GM23338 (cell line): ENCODE measurements at places on chromosomes 1 and 21.

GRCh38 chr1:22711071-22711470 is 432 bp downstream of the EPHB2 start:
- DNase-seq = peak; percentile 45

DNA sequence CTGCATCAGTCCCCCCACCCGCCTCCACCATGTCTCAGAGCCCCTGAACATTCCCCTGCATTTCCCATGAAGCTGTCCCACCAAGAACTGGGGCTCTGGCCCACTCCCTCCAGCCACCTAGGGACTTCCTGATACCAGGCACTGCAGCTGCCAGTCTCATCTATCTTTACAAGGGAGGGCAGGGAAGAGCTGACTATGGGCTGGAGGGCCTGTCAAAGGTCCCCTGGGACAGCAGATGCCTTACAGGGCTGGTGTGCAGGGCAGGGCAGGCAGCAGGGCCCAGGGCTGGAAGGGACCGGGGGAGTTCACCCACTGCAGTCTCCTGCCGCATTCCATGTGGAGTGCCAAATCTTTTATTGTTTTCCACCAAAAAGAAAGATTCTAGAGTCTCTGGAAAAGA is 17.6 kb downstream of the SHISA4 start:
- no peak for DNase-seq

- DNase-seq = no peak
Observed at GRCh38 chr1:44266400-44267344, 53.4 kb downstream of the DMAP1 start.

DNA sequence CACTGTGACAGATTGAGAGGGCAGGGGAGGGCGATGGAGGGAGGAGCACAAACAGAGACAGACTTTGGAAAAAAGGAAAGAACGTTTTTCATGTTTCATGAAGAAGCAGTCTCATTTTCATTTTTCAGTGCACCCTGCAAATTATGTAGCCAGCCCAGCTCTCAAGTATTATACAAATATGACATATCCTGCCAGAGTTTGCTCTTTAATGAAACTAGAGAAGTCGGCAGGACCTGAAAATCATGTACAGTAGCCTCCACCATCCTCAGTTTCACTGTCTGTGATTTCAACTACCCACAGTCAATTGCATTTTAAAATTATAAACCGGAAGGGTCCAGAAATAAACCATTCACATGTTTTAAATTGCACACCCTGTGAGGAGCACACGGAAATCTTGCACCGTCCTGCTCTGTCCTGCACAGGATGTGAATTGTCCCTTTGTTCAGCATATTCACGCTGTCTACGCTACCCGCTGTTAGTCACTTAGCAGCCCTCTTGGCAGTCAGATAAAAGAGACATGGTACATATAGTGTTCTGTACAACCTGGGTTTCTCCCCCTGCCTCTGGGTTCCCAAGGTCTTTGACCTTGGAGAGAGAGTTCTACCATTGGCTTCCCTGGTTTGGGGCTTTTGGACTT is 13.6 kb upstream of the ADARB1 start:
- no peak for DNase-seq

GRCh38 chr1:2003541-2004131 is at the start of gene CFAP74:
TSS of gene CFAP74 (minus strand) at chr1:2003786. CDS start at chr1:1990956, 12,830 bp downstream.
- DNase-seq = peak; percentile 93

DNA sequence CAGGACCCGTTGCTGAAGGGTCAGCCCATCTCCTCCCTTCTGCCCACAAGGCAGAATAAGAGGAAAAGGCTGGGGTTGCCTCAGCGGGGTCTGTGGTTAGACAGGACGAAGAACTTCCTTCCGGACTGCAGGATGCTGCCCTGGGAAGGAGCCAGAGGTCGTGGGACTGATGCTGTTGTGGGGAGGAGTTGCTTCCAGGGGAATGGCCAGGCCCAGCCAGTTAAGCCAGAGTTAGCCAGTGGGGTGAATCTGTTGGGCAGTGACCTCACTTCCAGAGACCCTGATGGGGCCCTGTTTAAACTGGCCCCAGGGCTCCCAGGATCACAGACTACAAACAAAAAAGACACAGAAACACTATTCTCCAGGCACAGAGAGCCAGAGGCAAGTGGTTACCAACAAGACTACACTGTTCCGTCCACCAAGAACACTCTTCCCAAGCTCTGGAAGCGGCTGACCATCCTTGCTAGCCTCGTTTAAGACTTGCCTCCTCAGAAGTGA is 13.0 kb downstream of the FAM229A start:
- no peak for DNase-seq

DNA sequence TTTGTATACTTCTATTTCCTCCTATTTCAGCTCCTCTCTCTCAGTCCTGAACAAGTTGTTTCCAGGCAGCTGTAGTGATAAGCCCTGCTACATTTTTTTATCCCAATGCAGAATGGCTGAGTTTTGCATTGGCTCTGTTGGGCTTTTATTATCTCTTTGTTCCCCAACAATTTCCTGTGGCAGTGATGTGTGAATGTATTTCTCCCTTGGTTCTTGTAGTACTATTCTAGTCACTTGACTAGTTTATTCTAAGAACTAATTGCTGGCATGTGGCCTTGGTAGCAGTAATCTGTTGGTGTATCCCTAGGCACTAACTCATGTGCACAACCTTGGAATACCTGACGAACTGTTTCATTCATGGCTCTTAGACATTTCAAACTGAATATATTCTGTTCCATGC is 60.7 kb downstream of the NFASC start:
- DNase-seq = no peak

DNA sequence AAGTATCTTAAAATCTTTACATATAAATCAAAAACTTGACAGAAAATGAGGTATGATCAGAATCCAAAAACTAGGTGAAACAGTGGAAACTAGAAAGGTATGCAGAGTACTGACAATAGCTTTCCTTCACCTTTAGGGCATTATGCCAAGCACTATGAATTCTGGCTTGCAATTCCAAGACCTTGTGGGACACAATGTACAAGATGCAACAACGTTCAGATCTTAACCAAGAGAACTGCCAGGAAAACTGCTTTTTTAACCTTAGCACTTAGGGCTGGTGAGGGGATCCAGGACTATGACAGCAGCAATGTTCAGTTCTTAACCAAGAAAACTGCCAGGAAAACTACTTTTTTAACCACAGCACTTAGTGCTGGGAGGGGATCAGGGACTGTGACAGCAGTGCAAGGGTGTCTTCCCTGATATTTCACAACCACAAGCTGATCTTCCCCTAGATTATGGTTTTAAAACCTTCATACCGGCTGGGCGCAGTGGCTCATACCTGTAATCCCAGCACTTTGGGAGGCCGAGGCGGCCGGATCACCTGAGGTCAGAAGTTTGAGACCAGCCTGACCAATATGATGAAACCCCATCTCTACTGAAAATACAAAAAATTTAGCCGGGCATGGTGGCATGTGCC is 22.3 kb downstream of the FOXJ3 start:
- DNase-seq = no peak

- DNase-seq = peak; percentile 66
Observed at GRCh38 chr1:6347641-6348487, 45.7 kb downstream of the ACOT7 start.

DNA sequence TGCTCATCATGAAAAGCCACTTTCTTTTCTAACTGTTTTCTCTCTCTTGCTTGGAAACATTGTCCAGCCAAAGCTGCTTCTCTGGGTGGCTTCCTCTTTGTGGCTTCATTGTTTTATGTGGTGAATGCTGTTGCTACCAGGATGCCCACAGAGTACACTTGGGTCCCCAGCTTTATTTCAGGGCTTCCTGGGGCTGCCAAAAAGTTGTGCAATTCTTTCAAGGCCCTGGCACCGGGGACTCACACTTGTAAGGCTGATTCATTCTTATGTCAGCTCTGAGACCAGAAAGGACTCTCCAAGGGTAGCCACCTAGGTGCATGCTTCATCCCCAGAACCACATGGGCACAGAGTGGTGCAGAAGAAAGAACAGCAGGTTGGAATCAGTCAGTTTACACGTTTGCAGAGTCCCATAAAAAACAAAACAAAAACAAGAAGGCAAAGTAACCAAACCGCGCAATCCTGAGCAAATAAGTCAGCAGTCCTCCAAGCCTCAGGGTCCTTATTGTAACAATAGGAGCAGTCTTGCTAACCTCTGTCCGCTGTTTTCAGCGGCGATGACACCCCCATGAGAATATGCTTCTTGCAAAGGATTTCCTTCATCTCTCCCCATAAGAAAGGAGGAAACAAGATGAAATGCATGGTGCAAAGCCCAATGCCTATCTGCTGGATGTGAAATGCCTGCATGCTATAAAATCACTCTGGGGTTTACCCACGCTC is 89.9 kb upstream of the SSX2IP start:
- no peak for DNase-seq

DNA sequence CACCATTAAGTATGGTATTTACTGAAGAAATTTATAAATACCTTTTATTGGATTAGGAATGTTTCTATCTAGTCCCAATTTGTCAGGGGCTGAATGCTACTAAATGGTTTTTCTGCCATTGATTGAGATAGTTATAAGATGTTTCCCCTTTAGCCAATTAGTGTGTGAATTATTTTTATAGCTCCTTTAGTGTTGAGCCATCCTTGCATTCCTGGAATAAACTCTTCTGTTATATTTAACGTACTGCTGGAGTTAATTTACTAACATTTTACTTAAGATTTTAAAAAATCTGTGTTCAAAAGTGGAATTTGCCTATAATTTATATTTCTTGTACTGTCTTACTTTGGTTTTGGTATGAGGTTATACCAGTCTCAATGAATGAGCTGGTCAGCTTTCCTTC is 25.4 kb upstream of the LRRC3 start:
- DNase-seq = no peak

GRCh38 chr1:84691122-84691783 is 992 bp upstream of the SSX2IP start:
- peak; percentile 53 for DNase-seq

DNA sequence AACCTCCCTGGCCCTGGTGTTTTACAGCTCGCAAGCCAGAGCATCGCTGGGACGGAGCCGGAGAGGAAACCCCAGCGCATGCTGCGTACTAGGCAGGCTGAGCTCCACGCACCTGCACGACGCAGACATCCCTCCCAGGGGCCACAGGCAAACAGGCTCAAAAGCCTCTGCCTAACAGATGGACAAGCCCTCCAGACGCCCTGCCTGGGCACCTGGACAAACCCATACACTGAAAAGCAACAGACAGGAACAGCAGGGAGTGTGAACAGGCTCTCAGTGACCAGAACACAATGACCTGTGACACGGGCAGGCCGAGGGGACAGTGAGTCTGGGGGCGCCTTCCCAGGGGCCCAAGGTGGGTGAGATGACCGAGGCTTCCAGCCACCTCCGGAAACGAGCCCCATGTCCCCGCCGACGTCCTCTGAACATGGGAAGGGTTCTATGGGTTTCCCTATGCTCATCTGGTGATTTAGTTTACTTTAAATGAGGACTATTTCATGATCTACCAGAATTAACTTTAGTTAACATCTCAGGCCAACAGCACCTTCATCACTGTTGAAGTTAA is 40.3 kb downstream of the NPHP4 start:
- no peak for DNase-seq
